CD8-positive, alpha-beta memory T cell (primary cell): ENCODE measurements at places on chromosomes 12 and 14. TPM values are rescaled to one million over a fixed set of nuclear protein-coding genes. Genes with fewer than 3 reads are reported as not detected.

C12orf54 gene
- total RNA-seq, result not detected

TCL1B gene
- not detected for total RNA-seq

- no peak for DNase-seq
These were observed 94.7 kb downstream of the DIP2B start for GRCh38 chr12:50599366-50600095.

DNA sequence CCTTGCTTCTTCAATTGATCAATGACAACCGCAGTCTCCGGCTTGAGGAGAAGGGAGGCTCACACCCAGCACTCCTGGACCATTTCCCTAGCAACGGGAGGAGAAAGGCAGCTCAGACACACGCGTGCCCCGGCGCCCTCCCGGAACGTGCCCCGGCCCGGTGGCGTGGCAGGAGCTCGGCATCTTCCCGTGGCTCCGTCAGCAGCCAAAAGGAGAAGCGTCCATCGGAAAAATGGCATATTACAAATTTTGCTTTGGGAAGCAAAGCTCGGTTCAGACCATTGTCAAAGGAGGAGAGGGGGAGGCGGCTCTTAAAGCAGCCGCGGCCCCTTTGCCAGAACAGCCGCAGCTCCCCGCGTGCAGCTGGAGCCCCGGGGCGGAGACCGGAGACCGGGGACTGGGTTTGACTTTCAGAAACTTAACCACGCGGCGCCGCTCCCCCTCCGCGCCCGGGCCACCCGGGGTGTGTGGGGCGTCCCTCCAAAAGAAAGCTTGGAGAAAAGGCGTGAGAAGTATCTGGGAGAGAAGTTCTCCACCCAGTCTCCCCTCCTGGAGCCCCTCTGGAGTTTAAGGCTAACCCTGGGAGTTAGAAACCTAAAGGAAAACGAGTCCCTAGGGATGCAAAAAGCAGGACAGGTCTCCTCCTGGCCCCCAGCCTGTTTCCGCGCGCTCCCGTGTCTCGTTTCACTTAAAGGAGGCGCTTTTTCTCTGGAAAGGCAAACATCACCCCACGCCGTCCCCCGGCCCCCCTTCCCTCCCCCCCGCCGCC lies 545 bp downstream of the PPFIA2 start:
- no peak for DNase-seq

- no peak for DNase-seq
These were observed 158.7 kb downstream of the METTL25 start for GRCh38 chr12:82517027-82517426.

DNA sequence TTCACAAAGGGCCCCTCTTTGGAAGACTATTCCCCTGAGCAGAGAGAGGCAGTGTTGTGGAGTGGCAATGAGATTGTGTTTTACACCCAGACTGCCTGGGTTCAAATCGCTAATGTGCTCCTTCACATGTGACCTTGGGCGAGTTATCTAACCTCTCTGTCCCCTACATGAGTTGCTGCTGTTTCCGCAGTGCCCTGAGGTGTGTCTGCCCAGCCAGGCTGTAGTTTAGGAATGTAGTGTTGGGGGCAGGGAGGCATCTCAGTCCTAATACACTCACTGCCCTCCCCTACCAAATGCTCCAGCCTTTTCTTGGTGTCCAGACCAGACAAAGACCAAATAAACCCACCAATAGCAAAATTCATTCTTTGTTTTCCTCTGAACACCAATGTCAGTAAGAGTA lies 78.6 kb downstream of the SLC24A4 start:
- DNase-seq, result no peak

DNA sequence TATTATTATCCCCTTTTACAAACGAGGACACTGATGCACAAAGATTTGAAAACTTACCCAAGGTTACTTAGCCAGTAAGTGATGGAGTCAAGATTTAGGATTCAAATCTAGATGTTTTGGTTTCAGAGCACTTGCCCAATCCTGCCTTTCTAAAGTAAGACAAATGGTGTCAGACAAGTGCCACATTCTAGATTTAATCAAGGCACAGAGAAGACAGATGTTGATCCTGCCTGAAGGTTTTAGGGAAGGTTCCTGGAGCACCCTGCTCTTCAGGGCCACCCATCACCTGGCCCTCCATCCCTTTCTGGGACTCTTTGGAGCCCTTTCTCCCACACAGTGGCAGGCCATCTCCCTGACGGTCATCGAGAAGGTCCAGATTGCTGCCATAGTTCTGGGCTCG lies 2.9 kb downstream of the MARCHF9 start:
- DNase-seq, result no peak

DNA sequence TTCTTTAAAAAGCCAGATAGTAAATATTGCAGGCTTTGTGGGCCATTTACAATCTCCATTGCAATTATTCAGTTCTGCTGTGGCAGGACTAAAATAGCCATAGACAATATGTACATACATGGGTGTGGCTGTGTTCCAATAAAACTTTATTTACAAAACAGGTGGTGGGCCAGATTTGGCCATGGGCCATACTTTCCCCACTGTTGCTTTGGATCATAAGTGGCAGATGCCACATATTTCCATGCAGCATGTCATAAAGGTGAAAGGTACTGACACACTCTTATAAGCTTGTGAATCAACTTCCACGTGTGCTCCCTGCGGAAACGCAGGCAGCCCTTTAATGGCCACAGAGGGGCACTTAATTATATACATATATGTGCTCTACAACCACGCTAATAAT lies 244.4 kb upstream of the FOXN3 start:
- no peak for DNase-seq

DNA sequence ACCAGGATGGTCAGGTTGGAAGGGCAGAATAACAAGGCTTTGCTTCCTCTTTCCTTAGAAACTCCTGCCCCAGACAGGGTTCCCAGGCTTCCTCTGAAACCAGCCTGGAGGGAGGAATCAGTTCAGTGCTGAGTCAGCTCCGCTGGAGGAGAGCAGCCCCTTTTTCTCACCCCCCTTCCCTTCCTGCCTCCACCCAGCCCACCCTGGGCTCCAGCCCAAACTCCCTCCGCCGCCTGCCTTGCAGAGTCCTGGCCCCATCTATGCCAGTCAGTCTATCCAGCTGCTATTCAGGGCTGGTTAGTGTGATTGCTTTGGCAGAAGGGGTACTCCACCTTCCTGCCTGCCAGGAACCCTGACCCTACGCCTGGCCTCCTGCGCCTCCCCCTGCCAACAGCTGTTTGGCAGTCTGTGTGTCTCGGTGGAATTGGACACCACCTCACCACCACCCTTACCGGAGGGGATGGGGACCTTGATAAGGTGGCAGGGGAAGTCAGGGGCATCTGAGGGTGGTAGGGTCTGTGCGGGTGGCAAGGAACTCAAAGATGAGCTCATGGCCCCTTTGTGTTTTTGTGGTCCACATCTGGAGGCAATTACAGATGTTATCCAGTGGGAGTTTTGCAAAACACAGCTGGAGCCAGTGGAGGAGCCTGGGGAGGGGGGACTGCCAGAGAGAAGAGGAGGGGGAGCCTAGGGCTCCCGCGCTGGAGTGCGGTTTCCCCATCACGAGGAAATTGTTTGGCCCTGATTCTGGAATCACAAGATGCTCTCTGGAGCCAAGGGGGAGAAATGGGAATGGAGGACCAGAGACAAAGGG lies 12.2 kb downstream of the MMP14 start:
- DNase-seq, result no peak

- no peak for DNase-seq
These were observed 1.3 kb downstream of the PPFIA2 start for GRCh38 chr12:81757731-81758365.

- peak; percentile 37 for DNase-seq
These were observed 141.4 kb downstream of the ADGRD1 start for GRCh38 chr12:131094831-131095805.
